Activated CD4-positive, alpha-beta T cell treated with anti-CD3 and anti-CD28 coated beads, Interleukin-10, Interleukin-2, amounts not matched to agents 100 ng/mL and 50 ng/mL, durations not matched to agents 16 hours and 8 hours (primary cell): ENCODE measurements at places on chromosomes 1 and 21.

DNA sequence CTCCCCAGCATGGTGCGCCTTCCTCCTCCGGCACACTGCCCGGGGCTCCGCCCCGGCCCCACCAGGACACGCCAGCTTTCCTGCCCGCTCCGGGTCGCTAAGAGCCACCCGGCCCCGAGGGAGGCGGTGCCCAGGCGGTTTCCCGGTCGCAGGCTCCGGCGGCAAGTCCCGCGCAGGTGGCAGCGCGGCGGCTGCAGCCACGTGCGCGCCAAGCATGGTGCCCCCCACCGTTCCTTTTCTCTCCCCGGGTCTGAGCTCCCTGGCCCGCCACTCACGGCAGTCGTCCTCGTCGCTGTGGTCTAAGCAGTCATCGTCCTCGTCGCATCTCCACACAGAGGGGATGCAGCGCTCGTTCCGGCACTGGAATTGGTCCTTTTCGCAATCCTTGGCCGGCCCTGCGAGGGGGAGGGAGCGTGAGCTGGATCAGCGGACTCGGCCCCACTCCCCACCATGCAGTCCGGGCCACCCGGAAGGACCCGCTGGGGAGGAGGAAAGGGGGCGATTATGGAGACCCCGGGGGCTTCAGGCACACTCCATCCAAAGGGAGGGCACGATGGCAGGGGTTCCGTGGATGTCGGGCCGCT is 1.2 kb downstream of the LRP8 start:
- DNase-seq: no peak

DNA sequence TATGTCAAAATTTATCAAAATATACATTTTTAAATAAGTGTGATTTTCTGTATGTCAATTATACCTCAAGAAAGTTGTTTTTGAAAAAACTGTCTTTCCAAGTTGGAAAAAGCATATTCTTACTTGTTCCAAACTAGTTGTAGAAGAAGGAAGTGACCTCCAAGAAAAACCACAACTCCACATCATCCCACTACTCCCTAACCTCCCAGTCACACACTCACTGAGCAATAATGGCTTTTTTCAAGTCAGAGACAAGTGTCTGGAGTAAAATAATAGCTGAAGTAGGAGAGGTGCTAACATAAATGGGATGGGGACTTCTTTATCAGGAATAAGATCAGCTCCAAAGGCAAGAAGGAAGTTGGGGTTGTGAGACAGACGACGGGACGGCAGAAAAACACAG is 13.4 kb downstream of the EPRS1 start:
- no peak for DNase-seq

GRCh38 chr1:38848071-38848470 is 11.5 kb downstream of the RRAGC start:
- DNase-seq: no peak

DNA sequence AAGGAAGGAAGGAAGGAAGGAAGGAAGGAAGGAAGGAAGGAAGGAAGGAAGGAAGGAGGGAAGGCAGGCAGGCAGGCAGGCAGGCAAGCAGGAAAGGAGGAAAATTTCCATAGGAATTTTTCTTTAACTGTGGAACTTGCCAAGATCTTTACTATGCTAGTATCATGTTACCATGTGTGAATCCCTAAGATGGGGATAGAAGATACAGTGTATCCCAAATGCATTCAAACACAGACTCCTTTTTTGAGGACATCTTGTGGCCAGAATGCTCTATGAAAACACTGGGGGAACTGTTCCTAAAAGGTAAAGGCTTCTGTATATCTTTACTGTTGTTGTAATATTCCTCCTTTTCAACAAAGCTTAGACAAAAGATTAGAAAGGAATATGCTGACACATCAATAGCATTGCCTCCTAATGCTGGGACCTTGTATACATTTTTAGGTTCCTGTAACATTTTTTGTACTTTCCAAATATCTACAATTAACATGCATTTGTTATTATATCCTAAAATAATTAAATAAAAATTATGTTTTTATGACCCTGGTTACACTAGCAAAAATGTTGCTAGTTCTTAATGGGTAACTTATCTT is 20.6 kb downstream of the CCDC190 start:
- no peak for DNase-seq

DNA sequence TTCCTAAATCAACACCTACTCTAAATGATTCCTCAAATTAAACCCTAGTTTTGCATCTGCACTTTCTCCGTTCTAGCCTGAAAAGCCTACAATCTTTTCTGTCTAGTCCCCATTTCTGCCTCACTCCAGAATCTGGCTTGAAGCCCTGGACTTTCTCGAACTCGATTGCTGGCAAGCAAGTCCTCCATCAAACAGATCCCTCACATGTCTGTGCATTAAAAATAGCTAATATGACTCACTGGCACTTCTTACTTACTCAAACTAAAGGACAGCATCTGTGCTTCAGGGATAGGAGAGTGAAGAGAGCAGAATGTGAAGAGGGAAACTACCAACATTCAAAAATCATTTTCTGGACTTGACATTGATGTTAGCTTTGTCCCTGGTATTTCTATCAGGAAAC is 51.8 kb upstream of the CXADR start:
- no peak for DNase-seq

GRCh38 chr1:242447689-242448088 is 76.8 kb downstream of the PLD5 start:
- DNase-seq: no peak

DNA sequence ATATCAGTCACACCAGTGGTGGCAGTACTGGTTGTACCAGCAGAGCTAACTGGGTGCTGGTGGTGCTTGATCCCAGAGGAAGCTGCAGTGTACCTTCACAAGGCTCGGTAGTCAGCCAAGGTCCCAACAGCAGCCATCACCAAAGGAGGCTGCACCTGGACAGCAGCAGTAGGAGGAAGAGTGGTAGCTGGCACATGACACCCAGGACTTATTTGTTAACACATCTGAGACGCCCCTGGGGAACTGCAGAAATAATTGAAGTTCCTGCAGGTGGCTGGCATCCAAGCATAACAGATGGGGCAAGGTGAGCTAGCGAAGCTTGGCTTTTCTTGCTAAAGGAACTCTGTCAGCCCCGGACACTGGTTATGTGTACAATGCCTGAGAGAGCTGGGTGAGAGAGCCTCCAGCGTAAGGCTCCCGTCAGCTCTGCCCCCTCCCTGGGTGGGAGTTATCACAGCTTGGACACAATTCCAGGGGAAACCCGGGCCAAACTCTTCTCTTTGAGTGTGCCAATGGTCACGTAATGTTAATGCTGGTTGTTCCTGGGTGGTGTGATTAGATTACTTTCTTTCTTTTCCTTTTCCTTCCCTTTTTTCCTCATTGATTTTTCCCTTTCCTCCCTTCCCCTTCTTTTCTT is 29.1 kb upstream of the PARP1 start:
- DNase-seq: no peak

DNA sequence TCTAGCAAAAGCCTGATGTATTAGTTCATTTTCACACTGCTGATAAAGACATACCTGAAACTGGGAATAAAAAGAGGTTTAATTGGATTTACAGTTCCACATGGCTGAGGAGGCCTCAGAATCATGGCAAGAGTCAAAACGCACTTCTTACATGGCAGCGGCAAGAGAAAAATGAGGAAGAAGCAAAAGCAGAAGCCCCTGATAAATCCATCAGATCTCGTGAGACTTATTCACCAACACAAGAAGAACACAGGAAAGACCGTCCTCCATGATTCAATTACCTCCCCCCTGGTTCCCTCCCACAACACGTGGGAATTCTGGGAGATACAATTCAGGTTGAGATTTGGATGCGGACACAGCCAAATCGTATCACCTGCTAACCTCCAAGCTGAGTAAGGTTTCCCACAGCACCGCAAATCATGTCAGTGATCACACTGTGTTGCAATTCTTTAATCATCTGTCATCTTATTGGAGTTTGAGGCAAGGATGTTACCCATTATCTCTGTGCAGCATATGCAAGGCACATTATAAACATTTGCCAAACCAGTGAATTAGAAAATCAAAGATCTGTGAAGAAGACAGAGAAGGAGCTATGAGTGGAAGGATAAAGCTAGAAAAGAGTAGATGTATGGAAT is 128.5 kb downstream of the ZNF281 start:
- no peak for DNase-seq

- DNase-seq: peak; percentile 89
Measured at GRCh38 chr1:195195423-195196057, 1412.7 kb downstream of the KCNT2 start.

DNA sequence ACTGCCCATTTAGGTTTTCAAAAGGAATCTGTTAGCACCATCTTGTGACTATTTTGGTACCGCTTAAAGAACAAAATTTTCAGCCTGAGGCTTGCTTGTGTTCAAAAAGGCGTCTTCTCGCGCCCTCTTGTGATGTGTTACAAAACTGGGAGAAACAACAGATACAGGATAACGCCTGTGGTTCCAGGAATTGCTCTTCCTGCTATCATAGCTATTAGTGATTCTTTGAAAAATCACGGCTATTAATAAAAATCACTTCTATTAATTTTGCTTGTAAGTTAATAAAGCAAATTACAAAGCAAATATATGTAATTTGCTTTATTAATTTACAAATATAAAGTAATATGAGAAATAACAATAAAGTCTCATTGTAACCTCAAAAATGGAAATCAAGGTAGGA is 82.2 kb upstream of the ABCD3 start:
- DNase-seq: peak; percentile 54
